ENCODE measurements at places on chromosomes 16 and 17. TPM values are rescaled to one million over a fixed set of nuclear protein-coding genes. Genes with fewer than 3 reads are reported as not detected.
A peak's percentile ranks its signal among the peaks of the same experiment; 100 is the strongest.

The RTN4RL1 gene
- 3.4 TPM for total RNA-seq

The PRRT2 gene
- 71.4 TPM for total RNA-seq

The GRB7 gene
- 8.0 TPM for total RNA-seq

The SRCIN1 gene
- 15.6 TPM for total RNA-seq

The USH1G gene
- total RNA-seq: 0.25 TPM

The KRT32 gene
- not detected for total RNA-seq

GRCh38 chr16:9970796-9971195, 211.4 kb downstream of the GRIN2A start:
- no peaks in the 10 kb centered on the region for H3K27me3 ChIP-seq
- no peak overlapping the region for H3K4me3 ChIP-seq
- H3K36me3 ChIP-seq: no peaks in the 10 kb centered on the region
- no peak overlapping the region for H3K27ac ChIP-seq
- DNase-seq: no peak

DNA sequence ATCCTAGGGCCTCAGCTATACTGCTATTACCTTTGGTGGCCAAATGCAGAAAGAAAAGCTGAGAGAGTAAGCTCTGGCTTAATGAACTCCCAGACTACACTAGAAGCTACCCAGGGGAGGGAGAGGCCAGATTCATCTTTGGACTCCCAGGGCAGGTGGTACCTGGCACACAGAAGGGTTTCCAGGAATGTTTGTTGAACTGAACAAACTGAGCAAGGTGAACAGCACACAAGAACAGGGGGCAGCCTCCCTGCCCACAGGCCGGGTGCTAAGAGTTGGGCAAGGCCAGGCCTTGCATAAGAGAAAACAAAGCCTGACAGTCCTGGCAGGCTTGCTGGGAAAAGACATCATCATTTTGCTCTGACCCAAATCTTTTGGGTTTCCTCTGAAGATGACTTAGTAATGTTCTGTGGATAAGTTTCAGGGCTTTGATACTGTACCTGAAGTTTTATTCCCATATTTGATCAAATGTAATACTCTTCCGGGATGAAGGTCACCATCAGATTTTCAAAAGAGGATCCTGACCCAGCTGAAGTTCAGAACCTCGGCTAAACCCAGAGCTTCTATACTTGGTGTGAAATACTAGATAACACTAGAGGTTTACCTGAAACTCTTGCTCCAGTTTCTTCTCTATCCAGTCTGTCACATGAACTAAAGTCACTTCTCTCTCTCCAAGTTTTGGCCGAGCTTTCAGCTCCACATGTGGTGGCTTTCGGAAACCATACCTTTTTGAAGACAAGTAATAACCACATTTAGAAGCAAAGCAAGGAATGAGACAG, 20.5 kb upstream of the ERN1 start:
- DNase-seq: no peak
- no peak overlapping the region for H3K4me3 ChIP-seq
- H3K27me3 ChIP-seq: no peaks in the 10 kb centered on the region
- H3K27ac ChIP-seq: no peak overlapping the region
- H3K36me3 ChIP-seq: peaks cover 5% of the 10 kb centered on the region

- H3K36me3 ChIP-seq: no peaks in the 10 kb centered on the region
- H3K4me1 ChIP-seq: no peaks in the 10 kb centered on the region
- H3K27ac ChIP-seq: no peak overlapping the region
- no peak for DNase-seq
- H3K4me3 ChIP-seq: no peak overlapping the region
Observed at GRCh38 chr16:3051494-3051893, 5.1 kb downstream of the MMP25 start.

GRCh38 chr16:63789603-63790002, 1332.3 kb downstream of the CDH11 start:
- no peak overlapping the region for H3K27ac ChIP-seq
- H3K27me3 ChIP-seq: no peaks in the 10 kb centered on the region
- no peaks in the 10 kb centered on the region for H3K4me1 ChIP-seq
- H3K36me3 ChIP-seq: no peaks in the 10 kb centered on the region

DNA sequence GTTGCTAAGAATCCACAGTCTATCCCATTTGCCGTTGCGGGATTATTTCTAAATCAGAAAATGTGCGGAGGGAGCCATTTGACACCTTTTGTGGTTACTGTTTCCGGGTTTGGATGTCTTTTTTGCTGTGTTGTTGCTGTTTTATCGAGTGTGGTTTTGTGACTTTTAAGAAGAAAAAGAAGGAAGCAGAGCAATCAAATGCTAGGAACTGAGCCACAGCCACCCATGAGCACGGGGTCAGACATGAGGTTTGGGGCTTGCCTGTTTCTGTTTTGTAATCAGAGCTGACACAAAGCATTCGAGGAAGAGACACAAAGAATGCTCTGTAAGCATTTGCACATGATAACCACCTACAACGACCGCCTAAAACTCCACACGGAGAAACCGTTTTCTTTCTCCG, 53.1 kb upstream of the CHMP6 start:
- no peaks in the 10 kb centered on the region for H3K36me3 ChIP-seq
- no peak overlapping the region for H3K27ac ChIP-seq
- peaks cover 31% of the 10 kb centered on the region for H3K27me3 ChIP-seq
- no peak for DNase-seq
- no peak overlapping the region for H3K4me3 ChIP-seq
- peaks cover 38% of the 10 kb centered on the region for H3K4me1 ChIP-seq

DNA sequence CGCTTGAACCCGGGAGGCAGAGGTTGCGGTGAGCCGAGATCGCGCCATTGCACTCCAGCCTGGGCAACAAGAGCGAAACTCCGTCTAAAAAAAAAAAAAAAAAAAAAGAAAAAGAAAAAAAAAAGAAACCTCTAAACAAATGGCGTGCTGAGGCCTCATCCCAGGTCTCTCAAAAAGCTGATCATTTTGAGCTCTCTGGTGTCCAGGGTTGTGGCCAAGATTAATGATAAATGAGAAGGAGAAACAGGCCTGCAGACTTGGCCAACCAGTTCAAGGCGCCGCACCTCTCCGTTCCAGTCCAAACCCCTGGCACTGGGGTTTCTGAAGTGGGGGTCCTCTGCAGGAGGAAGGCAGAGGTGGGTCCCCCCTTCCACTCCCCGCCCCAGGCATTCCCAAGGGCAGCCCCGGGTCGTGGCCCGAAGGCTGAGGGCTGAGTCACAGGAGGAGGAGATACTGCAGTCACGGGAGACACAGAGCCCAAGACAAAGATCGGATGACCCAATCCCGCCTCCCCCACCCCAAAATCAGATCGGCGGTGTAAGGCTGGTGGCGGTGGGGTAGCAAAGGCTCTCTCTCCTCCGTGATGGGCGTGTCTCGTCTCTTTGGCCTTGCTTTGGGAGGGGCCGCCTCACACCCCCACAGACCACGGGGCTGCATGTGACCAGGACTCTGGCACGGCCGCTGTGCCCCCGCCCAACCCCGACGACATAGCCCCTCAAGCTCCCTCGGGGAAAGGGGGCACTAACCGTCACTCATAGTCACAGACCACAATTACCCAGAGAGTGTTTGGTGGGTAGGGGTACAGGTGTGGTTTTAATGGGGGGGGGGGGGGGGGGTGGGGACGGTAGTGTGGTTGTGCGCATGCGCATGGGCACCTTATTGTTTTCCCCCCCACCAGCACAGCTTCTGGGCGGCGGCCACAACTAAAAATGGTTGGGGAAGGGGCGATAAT, 1.1 kb downstream of the VAT1 start:
- no peaks in the 10 kb centered on the region for H3K27me3 ChIP-seq
- peak overlapping the region; percentile 75 for H3K4me3 ChIP-seq
- no peaks in the 10 kb centered on the region for H3K36me3 ChIP-seq
- DNase-seq: peak; percentile 64
- H3K27ac ChIP-seq: no peak overlapping the region
- H3K4me1 ChIP-seq: peaks cover 12% of the 10 kb centered on the region

GRCh38 chr17:69710926-69711325, 296.4 kb downstream of the MAP2K6 start:
- DNase-seq: no peak
- no peak overlapping the region for H3K4me3 ChIP-seq
- no peak overlapping the region for H3K27ac ChIP-seq

DNA sequence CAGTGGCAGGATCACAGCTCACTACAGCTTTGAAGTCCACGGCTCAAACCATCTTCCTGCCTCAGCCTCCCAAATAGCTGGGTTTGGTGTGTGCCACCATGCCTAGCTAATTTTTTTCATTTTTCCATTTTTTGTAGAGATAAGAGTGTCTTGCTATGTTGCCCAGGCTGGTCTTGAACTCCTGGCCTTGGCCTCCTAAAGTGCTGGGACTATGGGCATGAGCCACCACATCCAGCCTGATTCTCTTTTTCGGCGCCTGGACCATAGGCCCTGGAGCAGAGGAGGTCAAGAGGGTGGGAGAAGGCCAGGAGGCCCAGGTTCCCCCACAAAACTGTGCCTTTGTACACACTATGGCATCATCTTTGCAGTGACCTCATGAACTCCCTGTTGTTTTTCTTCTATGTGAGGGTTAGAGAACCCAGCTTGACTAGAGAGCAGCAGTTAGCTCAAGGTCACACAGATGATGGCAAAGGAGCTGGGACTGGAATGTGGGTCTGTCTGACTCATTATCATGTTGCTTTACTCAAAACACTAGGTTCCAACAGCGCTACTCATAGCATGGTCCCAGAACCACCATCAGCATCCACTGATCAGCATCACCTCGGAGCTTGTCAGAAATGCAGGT, 16.3 kb downstream of the SCN4A start:
- H3K36me3 ChIP-seq: no peaks in the 10 kb centered on the region
- H3K27ac ChIP-seq: no peak overlapping the region
- H3K27me3 ChIP-seq: no peaks in the 10 kb centered on the region
- no peak overlapping the region for H3K4me3 ChIP-seq
- DNase-seq: no peak

GRCh38 chr16:8493972-8494371, 96.3 kb downstream of the TMEM114 start:
- H3K36me3 ChIP-seq: no peaks in the 10 kb centered on the region
- DNase-seq: peak; percentile 53
- no peak overlapping the region for H3K4me3 ChIP-seq
- no peak overlapping the region for H3K27ac ChIP-seq

GRCh38 chr17:9256751-9257629, 235.7 kb downstream of the NTN1 start:
- DNase-seq: no peak
- no peaks in the 10 kb centered on the region for H3K27me3 ChIP-seq
- H3K4me1 ChIP-seq: peaks cover 22% of the 10 kb centered on the region

- H3K36me3 ChIP-seq: no peaks in the 10 kb centered on the region
- no peak overlapping the region for H3K4me3 ChIP-seq
- H3K27me3 ChIP-seq: peaks cover 9% of the 10 kb centered on the region
Observed at GRCh38 chr16:86046026-86046425, 147.1 kb downstream of the IRF8 start.

- no peaks in the 10 kb centered on the region for H3K27me3 ChIP-seq
- H3K27ac ChIP-seq: no peak overlapping the region
- no peak for DNase-seq
- H3K4me1 ChIP-seq: peaks cover 19% of the 10 kb centered on the region
Observed at GRCh38 chr17:80849119-80849518, 142.5 kb upstream of the CHMP6 start.

- DNase-seq: no peak
- H3K27ac ChIP-seq: no peak overlapping the region
- H3K27me3 ChIP-seq: no peaks in the 10 kb centered on the region
- H3K4me3 ChIP-seq: no peak overlapping the region
- no peaks in the 10 kb centered on the region for H3K4me1 ChIP-seq
- H3K36me3 ChIP-seq: no peaks in the 10 kb centered on the region
Observed at GRCh38 chr16:58831386-58831785, 97.3 kb upstream of the GOT2 start.

GRCh38 chr17:16241906-16242399, 24.9 kb downstream of the PIGL start:
- H3K4me3 ChIP-seq: no peak overlapping the region
- no peak overlapping the region for H3K27ac ChIP-seq
- H3K36me3 ChIP-seq: no peaks in the 10 kb centered on the region
- H3K4me1 ChIP-seq: peaks cover 3% of the 10 kb centered on the region
- no peak for DNase-seq
- H3K27me3 ChIP-seq: no peaks in the 10 kb centered on the region

DNA sequence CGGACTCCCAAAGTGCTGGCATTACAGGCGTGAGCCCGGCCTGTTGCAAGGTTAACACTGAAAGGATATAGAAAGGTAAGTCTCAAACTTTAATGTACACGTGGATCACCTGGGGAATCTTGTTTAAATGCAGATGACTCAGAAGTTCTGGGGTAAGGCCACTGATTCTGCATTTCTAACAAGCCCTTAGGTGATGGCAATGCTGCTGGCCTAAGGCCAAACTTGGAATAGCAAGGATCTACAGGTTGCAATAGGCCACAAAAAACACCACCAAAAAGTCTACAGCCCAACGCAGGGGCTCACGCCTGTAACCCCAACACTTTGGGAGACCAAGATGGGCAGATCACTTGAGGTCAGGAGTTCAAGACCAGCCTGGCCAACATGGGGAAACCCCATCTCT, 4.2 kb downstream of the CMTM4 start:
- H3K4me3 ChIP-seq: no peak overlapping the region
- peaks cover 14% of the 10 kb centered on the region for H3K4me1 ChIP-seq
- H3K36me3 ChIP-seq: no peaks in the 10 kb centered on the region
- no peak overlapping the region for H3K27ac ChIP-seq
- no peak for DNase-seq

GRCh38 chr16:68466174-68466573, 17.9 kb upstream of the SMPD3 start:
- H3K27me3 ChIP-seq: no peaks in the 10 kb centered on the region
- H3K36me3 ChIP-seq: no peaks in the 10 kb centered on the region
- no peak overlapping the region for H3K4me3 ChIP-seq
- no peak for DNase-seq

DNA sequence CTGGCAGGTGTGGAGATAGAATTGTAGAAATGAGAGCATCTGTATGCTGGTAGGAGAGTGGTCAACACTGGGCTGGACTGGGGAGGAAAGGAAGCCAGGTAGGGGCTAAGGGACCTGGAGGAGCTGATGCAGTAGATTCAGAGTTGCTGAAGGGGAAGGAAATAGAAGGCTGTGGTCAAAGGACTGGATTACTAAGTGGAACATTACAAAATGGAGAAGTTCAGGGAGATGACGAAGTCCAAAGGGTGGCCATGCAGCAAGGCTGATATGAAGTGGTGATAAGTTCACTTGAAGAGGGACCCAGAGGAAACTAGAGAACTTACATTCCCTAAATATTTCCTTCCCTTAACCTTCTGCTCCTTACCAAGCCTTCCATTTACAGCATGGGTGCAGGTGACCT, 8.6 kb upstream of the CCL2 start:
- no peaks in the 10 kb centered on the region for H3K27me3 ChIP-seq
- no peak overlapping the region for H3K4me3 ChIP-seq
- H3K36me3 ChIP-seq: no peaks in the 10 kb centered on the region
- H3K4me1 ChIP-seq: no peaks in the 10 kb centered on the region
- no peak for DNase-seq

GRCh38 chr17:32564325-32564724, 77.5 kb downstream of the CDK5R1 start:
- DNase-seq: no peak
- no peak overlapping the region for H3K4me3 ChIP-seq
- H3K36me3 ChIP-seq: no peaks in the 10 kb centered on the region
- no peaks in the 10 kb centered on the region for H3K27me3 ChIP-seq

Measured in neural progenitor cell (in vitro differentiated cells).